Pancreas (tissue), 10 donors: ENCODE measurements at places on chromosomes 6 and 20.

GRCh38 chr6:83592770-83593394, 80.5 kb downstream of the PRSS35 start:
- no peak for DNase-seq

DNA sequence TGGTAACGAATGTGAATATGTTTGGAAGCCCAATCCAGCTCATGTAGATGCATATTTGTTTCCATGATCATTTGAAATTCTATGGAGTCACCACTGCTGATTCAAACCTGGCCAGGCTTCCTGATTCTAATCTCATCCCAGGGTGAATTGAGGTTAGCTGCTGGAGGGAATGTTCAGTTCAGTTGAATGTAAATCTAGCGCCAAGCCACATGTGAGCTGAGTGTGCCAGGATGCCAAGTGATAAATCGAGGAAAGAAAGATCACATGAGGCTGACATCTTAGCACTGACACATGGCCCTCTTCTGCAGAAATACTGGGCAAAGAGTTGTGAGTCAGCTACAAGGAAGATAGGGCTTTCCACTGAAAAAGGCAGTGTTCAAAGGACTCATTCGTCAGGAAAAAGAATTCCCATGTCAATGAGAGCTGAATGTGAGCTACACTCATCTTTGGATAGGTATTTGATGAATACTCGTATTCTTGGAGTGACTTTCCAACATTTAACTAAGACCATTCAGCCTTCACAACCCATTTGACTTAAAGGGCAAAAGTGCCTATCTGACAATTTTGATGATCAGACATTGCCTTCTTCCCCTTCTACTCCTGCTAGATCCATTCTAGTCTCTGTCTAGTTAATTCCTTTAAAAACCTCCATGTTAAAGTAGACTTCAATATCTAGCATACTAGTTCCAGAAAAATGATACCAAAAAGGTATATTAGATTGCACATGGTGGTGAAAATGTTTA, 172.1 kb downstream of the MTFR2 start:
- no peak for DNase-seq

DNA sequence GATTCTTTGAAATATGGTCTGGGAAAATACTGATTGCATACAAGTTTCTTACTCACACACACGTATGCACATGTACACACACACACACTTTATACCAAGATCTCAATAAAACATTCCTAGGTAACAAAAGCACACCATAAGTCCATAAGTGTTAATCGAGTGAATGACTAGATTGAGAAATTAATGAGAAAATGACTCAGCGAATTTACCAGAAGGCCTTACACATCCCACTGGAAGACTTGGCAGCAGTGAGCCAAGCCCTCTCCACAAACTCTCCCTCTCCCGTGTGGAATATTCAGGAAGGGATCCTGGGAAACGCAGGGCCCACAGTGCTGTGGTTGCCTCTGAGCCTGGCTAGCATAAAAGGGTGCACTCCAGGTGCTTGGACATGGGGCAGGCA, 227.2 kb downstream of the LY86 start:
- DNase-seq: no peak

GRCh38 chr6:75550544-75551167, 51.0 kb upstream of the SENP6 start:
- no peak for DNase-seq

DNA sequence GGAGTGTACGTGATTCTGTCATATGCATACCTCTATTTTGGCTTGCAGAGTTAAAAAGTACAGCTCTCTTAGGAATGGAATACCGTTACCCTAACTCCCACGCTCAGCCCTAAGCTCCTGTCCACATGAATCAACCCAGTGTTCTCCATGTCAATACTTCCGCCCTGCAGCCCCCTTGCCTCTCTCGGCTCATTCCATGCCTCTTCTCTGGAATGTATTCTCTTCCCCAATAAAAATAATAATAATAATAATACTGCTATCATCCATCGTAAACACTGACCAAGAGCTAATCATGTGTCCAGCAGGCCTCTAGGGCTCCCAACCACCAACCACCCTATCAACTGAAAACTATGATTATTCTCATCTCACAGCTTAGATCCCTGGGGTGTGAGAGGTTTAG, 100.6 kb downstream of the PREX1 start:
- DNase-seq: no peak

- no peak for DNase-seq
These were observed 1.8 kb downstream of the TIAM2 start for GRCh38 chr6:154996841-154997311.

GRCh38 chr20:60906555-60906954, 345.5 kb upstream of the CDH4 start:
- no peak for DNase-seq

- no peak for DNase-seq
These were observed 173.9 kb downstream of the EPM2A start for GRCh38 chr6:145561095-145562072.

GRCh38 chr20:10646886-10647420, 26.8 kb downstream of the JAG1 start:
- DNase-seq: no peak

DNA sequence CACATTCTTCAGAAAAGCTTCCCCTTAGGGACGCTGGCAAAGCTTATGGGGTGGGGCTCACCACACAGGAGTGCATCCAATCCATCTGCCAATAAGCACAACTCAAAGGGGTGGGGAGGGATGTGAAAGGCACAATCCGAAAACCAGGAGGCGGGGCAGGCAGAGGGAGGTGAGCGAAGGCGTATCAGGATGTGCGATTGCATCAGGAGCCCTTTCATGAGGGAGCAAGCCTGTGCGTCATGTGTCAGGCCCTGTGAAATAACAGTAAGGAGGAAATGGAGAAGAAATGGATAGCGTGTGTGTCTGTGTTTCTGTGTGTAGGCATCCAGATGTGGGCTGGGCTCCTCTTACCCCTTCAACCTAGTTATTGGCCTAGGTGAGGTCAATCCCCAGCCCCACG, 382.4 kb upstream of the CDH4 start:
- no peak for DNase-seq

GRCh38 chr6:79813143-79813850, 134.1 kb downstream of the ELOVL4 start:
- no peak for DNase-seq

DNA sequence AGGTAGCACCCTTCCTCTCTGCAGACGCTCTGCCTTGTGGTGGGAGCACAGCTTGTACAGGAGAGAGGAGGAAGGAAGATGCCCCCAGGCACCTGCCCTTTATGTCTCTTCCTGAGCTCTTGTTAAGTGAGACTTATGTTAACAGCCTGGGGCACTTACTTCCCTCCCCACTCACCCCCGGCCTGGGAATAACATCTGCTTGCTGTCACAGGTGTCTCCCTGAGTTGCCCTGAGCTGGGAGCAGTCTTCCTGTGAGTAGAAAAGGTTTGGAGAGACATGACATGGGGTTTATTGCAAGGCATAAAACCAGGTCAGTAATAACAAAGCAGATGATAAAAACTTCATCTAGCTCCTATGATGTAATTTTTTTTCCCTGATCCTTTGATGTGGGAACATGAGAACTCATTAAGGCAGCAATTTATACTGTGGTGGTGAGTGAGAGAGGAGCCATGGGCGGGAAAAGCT, 1.9 kb downstream of the SSTR4 start:
- DNase-seq: no peak

DNA sequence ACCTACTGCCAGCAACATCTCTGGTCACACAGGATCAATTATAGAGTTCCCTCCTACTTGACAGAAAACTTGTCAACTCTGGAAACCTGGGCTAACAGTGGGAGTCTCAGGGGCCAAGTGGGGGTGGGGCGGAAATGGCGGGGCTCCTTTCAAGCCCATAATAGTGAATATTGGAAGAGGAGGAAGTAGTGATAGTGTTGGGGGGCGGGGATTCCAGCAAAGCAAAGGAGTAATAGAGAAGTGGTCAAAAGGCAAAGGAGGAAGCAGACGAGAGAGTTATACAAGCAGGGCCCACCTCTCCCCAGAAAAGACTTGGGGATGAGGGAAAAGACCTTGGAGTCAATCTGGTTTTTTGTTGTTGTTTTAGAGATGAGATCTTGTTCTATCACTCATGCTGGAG, 2.1 kb downstream of the DEF6 start:
- DNase-seq: no peak

GRCh38 chr20:48941467-48941866, 20.0 kb downstream of the ARFGEF2 start:
- DNase-seq: no peak

DNA sequence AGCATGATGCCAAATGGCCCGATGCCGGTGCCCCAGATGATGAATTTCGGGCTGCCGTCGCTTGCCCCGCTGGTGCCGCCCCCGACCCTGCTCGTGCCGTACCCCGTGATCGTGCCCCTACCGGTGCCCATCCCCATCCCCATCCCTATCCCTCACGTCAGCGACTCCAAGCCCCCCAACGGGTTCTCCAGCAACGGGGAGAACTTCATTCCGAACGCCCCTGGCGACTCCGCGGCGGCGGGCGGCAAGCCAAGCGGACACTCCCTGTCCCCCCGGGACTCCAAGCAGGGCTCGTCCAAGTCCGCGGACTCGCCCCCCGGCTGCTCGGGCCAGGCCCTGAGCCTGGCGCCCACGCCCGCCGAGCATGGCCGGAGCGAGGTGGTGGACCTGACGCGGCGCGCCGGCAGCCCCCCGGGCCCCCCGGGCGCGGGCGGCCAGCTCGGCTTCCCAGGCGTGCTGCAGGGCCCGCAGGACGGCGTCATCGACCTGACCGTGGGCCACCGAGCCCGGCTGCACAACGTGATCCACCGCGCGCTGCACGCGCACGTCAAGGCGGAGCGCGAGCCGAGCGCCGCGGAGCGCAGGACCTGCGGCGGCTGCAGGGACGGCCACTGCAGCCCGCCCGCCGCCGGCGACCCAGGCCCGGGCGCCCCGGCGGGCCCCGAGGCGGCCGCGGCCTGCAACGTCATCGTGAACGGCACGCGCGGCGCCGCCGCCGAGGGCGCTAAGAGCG, 144.6 kb downstream of the SOBP start:
- DNase-seq: no peak

GRCh38 chr6:131831392-131831791, 23.6 kb downstream of the ENPP1 start:
- DNase-seq: no peak

GRCh38 chr6:37125774-37126492, 44.0 kb upstream of the PIM1 start:
- DNase-seq: no peak

DNA sequence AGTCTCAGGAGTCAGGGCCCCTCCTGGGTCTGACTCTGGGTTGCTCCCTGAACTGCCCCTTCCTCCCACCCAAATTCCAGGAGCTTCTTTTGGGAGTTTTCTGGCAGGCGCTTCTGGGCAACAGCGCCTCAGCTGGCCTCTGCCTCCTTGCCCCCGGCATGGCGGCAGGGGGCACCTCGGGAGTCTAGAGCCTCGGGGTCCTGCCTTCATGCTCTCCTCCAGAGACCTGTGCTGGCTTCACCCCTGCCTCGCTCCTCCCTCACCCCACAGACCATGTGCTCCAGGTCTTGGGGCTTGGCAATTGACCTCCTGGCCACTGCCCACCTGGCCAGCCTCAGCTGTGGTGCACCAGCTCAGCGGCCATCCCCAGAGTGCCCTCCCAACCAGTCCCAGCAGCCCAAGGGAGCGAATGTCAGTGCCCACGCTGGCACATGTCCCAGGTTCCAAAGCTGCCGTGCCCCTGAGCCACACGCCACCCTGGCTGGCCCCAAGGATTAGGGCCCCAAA, 43.4 kb downstream of the SRC start:
- no peak for DNase-seq

DNA sequence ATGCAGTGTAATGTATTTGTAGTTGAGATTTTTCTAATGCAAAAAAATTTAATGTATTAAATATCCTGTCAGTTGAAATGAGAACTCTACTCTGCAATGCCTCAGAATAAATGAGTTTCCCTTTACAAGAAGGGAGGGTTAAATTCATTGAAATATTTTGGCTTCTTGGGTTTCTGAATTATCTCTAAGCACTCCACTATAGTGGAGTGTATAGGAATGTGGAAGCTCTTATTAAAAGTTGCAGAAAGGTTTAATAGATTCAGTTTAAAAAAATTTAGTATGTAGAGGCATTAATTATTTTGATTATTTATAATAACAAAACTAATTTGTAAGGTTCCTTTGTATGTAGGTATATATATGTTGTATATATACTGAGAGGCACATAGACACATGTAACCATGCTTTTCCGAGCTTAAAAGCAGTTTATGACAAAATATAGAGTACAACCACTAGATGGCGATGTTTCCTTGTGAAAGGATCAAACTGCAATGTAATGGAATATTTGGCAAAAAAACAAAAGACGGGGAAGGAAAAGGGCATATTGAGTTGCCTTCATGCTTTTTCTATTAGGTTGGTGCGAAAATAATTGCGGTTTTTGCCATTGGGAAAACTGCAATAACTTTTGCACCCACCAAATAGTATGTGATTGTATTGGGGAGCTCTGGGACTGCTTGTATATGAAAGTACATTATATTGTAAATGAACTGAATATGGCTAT, 144.2 kb downstream of the MYO6 start:
- no peak for DNase-seq

GRCh38 chr20:43584448-43585136, 6.1 kb upstream of the IFT52 start:
- DNase-seq: no peak

- peak; percentile 39 for DNase-seq
These were observed 21.1 kb downstream of the RTN4IP1 start for GRCh38 chr6:106608080-106608668.

DNA sequence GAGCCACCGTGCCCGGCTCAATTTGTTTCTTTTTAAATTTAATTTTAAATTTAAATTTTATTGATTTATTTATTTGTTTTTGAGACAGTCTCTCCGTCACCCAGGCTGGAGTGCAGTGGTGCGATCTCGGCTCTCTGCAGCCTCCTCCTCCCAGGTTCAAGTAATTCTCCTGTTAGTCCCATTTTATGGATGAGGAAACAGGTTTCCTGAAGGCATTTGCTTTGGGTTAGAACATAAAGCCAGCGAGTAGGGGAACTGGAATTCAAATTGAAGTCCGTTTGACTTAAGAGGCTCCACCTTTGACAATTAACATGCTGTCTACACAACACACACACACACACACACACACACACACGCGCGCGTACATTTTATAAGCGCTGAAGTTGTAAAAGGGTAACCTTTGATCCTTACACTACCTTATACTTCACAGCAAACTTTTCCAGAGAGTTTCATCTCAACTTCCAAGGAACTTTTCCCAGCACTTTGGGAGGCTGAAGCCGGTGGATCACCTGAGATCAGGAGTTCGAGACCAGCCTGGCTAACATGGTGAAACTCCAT, 232.0 kb downstream of the BCAS1 start:
- DNase-seq: no peak

- DNase-seq: peak; percentile 64
These were observed 1.2 kb downstream of the CD93 start for GRCh38 chr20:23084845-23085365.

DNA sequence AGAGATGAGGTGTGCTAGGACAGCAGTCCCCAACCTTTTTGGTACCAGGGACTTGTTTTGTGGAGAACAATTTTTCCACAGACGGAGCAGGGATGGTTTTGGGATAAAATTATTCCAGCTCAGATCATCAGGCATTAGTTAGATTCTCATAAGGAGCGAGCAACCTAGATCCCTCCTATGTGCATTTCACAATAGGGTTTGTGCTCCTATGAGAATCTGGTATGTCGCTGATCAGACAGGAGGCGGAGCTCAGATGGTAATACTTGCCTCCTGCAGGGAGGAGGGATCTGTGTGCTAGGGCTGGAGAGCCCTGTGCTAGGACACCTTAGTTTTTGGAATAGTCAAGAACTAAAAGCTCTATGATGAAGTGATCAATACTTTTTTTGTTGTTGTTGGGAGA, 2.5 kb downstream of the SMIM13 start:
- no peak for DNase-seq

- no peak for DNase-seq
These were observed 21.9 kb downstream of the BHLHE23 start for GRCh38 chr20:62984666-62985443.

- DNase-seq: no peak
These were observed 23.1 kb downstream of the FIG4 start for GRCh38 chr6:109714166-109714565.

GRCh38 chr6:135880066-135880972, 28.8 kb downstream of the PDE7B start:
- no peak for DNase-seq
